Ascending aorta (tissue), 2 donors: ENCODE measurements at places on chromosomes 1 and 21.

GRCh38 chr1:95889400-95889799 is 655.4 kb downstream of the RWDD3 start:
- DNase-seq: no peak

DNA sequence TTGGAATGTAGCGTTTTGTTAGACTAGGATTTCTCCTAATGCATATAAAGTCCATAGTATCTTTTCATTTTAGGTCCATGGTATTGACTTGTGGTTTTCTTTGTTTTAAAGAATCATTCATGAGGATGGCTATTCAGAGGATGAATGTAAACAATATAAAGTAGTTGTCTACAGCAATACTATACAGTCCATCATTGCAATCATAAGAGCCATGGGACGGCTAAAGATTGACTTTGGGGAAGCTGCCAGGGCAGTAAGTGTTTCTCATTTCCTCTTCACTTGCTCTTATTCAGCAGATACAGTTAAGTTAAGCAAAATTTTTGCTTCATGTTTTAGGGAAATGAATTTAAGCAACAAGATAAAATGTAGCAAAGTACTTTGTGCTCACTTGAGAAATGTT is 25.4 kb downstream of the GNAI3 start:
- DNase-seq: no peak

- DNase-seq: peak; percentile 74
These were observed at the start of gene CHD5 for GRCh38 chr1:6180268-6180706. Gene CHD5, minus strand, starts transcription at chr1:6180321. Its CDS starts 298 bp downstream, at chr1:6180023.

DNA sequence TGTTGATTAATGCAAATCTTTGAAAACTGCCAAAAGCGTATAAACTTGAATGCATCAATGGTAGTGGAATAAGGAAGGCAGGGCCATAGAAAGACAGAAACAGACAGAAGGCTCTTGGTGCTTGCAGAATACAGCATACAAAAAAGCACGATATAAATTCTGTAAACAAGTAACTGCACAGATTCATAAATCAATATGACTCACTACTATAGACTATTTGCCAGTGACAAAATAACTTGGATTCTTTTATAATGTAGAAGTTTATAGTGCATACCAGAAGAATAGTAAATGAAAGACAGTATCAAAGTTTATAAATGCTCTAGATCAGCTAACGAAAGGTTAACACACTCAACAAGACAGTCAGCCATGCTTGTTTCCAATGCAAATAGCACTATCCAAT is 349.6 kb downstream of the PTBP2 start:
- DNase-seq: no peak

DNA sequence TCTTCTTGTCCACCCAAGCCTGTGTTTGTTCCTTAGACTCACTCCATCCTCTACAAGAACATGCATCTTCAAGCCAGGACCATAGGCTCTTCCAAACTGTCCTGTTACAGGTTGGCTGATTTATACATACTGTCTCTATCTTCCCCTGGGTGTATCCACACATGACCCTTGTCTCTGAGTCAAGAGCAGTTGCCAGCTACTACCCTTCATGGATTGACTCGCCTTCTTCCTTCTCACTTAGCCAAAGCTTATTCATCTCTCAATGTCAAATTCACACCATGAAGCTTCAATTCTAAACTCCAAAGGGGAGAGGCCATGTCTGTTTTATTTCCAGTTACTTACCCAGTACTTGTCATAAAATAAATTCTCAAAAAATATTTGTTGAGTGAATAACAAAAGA is 64.1 kb upstream of the CACHD1 start:
- DNase-seq: no peak

- no peak for DNase-seq
These were observed 68.2 kb downstream of the TMEM53 start for GRCh38 chr1:44605914-44606615.

DNA sequence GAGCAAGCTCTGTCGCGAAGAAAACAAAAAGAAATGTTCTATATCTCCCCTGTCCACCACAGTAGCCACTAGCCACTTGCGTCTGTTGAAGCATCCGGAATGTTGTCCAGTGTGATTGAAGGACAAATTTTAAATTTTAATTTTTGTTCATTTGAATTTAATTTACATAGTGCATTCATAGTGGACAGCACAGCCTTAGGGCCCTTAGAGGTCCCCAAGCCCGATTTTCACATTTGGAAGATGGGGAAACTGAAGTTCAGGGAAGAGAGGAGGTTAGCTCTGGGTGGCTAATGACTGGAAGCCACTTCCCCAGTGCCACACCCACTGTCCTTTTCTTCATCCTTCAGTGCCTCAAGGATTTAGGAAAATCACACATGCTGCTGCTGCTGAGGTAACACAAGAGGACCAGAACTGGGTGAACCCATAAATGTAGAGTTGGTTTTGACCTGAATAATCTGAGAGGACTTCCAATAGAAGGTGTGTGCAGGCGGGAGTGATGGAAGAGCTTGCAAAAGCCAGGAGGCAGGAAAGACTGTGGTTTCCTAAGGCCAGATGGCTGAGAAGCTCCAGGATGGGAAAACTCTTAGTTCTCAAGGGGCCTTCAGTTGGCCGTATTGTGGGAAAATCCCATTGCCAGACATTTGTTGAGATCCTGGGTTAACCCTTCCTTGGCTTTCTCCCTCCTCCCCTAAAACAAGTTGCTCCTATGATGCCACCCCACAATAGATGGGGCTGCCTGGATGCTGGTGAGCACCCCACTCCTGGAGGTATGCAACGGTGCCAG is 49.5 kb downstream of the TRIM11 start:
- no peak for DNase-seq

DNA sequence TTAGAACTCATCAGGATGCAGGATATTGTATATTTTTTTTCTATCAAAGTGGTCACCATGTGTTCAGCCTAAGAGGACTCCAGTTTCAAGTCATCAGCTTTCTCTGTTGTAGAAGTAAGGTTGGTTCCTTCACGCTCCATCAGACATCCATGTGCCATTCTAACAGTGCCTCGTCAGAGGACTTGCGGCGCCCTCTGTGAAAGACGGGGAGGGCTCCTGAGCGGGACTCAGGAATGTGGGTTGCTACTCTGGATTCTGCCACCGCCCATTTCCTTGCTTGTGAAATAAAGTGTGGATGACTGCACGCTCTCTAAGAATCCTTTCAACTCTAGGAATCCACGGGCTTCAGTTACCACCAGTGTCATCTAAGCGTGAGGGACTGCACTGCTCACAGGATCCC is 593.5 kb downstream of the KIF26B start:
- DNase-seq: no peak

DNA sequence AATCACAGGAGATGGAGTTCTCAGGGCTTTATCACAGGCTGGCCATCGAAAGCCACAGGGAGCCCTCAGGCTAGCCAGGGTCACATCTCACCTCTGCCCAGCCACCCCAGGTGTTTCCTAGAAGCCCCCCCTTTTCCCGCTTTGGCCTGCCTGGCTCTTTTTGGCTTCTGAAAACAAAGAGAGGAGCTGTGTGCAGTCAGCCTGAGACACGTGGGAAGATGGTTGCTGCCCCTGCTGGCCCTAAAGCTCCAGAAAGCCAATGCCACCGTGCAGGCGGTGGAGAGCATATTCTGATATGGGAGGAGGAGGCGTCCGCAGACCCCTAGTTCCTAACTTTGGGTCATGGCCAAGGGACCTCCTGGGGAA is 18.7 kb upstream of the LBR start:
- no peak for DNase-seq

DNA sequence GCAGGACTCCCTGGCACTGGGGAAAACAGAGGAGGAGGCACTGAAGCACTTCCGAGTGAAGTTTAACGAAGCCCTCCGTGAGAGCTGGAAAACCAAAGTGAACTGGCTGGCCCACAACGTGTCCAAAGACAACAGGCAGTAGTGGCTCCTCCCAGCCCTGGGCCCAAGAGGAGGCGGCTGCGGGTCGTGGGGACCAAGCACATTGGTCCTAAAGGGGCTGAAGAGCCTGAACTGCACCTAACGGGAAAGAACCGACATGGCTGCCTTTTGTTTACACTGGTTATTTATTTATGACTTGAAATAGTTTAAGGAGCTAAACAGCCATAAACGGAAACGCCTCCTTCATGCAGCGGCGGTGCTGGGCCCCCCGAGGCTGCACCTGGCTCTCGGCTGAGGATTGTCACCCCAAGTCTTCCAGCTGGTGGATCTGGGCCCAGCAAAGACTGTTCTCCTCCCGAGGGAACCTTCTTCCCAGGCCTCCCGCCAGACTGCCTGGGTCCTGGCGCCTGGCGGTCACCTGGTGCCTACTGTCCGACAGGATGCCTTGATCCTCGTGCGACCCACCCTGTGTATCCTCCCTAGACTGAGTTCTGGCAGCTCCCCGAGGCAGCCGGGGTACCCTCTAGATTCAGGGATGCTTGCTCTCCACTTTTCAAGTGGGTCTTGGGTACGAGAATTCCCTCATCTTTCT is 75.5 kb downstream of the PIK3CD start:
- no peak for DNase-seq

GRCh38 chr1:240070188-240070587 is 21.5 kb upstream of the FMN2 start:
- DNase-seq: no peak

- no peak for DNase-seq
These were observed 1.1 kb upstream of the EPHA2 start for GRCh38 chr1:16156848-16157495.

DNA sequence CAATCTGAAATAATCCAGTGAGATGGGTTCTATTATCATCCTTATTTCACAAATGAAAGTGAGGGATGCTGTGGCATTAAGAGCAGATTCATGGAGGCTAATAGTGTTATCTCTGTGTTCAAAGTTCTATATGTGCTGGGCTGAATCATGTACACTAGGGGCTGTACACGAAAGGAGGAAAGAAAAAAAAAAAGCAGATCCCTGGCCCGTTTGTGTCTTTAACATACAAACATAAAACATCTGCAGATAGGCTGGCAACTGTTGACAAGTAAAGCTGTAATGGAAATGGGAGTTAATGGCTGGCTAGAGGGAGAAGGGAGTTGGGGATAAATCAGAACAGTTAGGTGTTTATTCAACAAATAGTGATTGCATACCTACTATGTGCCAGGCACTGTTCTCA is 3.1 kb downstream of the WNT2B start:
- DNase-seq: no peak

DNA sequence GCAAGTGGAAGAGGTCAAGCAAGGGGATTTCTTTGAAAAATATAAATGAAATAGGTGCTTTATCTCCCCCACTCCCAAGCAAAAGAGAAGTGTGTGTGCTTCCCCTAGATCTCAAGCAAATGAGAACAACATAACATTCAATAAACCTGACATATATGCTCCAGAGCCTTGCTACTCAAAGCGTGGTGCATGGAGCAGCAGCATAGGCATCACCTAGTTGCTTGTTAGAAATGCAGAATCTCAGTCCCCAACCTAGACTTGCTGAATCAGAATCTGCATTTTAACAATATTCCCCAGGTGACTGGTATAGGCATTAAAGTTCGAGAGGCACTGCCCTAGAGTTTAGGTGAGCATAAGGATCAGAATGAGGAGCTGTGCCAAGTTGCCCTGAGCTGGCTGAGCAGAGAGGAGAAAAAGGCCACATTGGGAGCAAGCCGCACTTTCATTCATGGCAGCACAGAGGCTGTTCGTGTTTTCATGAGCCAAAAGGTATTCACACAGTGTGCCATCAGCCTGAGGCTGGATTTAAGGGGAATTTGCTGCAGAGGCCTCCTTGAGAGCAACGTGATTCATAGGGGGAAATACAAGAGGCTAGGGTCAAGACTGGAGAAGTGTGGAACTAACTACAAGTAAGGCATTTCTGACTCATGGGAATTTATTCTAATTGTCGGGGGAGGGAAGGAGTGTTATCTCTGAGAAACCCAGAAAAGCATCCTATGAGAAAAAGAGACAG is 14.3 kb upstream of the LPAR3 start:
- DNase-seq: no peak

- no peak for DNase-seq
These were observed 141.7 kb downstream of the DENND1B start for GRCh38 chr1:197633447-197634078.

DNA sequence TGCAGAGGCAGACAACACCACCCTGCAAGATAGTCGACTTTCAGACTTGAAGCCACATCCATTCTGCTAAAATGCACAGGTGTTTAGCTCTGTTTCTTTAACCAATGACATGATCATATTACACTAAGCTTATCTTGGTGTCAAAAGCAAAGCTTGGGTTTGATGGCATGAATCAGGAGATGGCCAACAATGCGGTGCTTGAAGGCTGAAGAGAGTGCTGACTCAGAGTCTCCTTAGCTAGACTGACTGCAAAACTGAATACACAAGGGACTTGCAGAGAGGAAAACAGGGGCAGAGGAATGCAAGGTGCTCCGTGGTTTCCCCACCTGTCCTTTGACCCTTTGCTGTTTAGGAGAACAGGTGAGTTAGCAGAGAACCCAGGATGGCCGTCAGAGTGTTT is 262.6 kb downstream of the SIPA1L2 start:
- no peak for DNase-seq

- no peak for DNase-seq
These were observed 598.5 kb upstream of the USP24 start for GRCh38 chr1:55813618-55814017.

GRCh38 chr1:67053535-67053784 is 488 bp downstream of the SLC35D1 start:
- no peak for DNase-seq

- DNase-seq: no peak
These were observed 104.7 kb downstream of the CASZ1 start for GRCh38 chr1:10691740-10692125.

- no peak for DNase-seq
These were observed 114.9 kb upstream of the DPT start for GRCh38 chr1:168843950-168844349.

GRCh38 chr1:157844089-157844830 is 2.7 kb upstream of the CD5L start:
- DNase-seq: no peak

DNA sequence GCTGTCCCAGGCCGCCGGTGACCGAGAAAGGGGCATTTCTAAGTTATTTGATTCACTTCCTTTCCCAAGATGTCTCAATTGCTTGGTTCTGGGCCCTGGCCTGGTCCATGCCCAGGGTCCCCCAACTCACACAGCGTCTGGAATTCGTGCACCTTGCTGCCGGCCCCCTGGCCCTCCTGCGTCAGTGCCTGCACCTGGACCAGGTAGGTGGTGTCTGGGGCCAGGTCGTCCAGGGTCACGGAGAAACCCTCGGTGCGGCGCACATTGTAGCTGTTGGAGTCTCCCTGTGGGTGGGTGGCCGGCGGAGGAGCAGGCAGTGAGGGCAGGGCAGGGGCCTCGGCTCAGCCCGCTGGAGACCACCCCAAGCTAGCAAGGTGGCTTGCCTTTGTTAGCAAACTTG is 21.0 kb downstream of the EPHA2 start:
- DNase-seq: no peak

GRCh38 chr1:2983319-2983705 is 38.0 kb upstream of the ACTRT2 start:
- no peak for DNase-seq
